ENCODE measurements at places on chromosomes 6 and 20.

GRCh38 chr6:116217069-116217468, 36.8 kb downstream of the TSPYL4 start:
- DNase-seq: no peak

- DNase-seq: no peak
Measured at GRCh38 chr20:18851629-18852028, 38.0 kb downstream of the SCP2D1 start.

DNA sequence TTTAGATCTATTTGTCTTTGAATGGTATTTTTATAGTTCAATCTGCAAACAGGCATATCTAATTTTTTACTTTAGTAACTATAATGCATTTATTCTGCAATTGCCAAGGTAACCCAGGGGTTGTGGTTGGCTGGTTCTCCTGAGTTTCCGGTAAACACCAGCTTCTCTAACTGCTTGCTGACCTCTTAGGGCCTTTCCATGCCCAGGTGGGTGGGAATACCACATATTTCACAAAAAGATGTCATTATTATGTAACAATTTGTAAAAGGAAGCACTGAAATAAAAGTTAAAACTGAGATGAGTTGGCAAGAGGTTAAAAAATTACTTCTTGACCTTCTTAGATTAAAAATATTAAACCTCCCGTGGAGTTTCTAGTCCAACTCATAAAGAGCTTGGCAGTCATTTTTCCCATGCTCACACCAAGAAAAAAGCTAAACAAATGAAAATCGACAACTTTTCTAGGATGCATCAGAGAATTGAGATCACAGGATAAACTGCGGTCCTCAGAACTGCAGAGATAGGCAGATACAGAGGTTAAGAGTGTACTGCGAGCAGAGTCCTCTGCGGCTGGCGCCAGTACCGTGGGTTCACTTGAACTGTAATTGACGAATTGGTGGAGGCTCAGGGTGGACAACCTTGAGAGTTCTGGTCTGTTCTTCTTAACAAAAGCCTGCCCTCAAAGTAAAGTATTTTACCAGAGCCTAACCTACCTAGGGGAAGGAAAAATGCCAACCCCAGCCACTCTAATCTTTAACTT, 2.2 kb upstream of the VNN1 start:
- no peak for DNase-seq

- DNase-seq: no peak
Measured at GRCh38 chr20:2402271-2402980, 21.7 kb downstream of the TGM6 start.

DNA sequence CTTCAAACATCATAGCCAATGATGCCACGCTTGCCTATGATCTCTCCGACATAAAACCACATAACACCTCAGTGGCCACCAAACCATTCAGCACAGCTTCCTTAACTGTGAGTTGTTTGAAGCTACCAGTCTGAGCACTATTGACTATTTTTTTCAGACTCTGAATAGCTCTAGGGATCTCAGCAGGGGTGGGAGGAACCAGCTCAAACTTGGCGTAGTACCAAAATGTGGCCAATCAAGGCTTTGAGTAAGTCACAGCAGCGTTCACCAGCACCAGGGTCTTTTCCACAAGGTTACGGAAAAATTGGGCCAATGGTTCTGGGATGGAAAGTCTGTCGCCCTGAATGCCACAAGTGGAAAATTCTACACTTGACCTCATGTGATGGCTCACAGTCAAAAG, 70.6 kb downstream of the SMPDL3A start:
- no peak for DNase-seq

- DNase-seq: no peak
Measured at GRCh38 chr6:53244399-53244931, 95.8 kb upstream of the GCM1 start.

- no peak for DNase-seq
Measured at GRCh38 chr6:164142322-164142721, 727.8 kb downstream of the QKI start.

DNA sequence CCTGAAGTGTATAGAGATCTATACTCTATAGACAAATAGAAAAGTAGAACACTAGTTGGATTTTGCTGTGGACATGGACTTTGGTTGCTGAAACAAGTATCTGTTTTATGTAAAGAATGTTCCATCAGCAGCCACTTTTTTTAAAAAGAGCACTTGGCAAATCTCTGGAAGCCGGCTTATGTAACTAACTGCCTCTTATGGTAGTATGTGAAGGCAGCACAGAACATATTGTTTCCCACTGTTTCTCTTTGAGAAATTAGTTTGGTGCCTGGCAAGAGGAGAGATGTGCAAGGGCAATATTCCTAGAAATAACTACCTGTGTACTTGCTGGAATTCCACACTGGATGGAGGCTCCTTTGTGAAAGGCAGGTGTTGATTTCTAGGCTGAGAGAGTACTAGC, 242.3 kb upstream of the PREP start:
- no peak for DNase-seq

GRCh38 chr6:169843991-169844390, 92.6 kb downstream of the ERMARD start:
- no peak for DNase-seq

DNA sequence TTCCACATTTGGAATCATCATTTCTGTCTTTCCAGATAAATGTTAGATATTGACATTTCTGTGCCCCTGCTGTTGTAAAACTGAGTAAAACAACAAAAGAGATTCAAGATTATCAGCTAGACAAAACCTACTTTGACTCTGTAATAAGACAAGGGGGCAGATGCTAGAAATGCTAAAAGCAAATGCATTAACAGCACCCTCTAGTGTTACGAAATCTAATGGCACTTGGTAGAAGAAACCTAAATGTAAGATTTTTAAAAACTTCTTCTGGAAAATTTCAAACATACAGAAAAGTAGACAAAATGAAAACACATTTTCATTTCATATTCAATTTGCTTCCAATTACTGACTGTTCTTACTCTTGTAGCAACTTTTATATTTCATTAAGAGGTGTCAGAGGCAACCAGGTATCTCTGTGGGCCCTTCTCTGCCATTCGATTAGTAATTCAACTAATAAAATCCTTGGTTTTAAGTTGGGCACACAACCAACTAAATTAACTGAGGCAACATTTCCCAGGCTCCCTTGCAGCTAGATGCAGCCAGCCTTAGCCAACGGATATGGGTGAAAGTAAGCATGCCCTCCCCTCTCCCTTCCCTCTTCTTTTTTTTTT, 45.0 kb downstream of the SLC23A2 start:
- DNase-seq: no peak

- DNase-seq: no peak
Measured at GRCh38 chr6:7914311-7914710, 3.7 kb upstream of the TXNDC5 start.

DNA sequence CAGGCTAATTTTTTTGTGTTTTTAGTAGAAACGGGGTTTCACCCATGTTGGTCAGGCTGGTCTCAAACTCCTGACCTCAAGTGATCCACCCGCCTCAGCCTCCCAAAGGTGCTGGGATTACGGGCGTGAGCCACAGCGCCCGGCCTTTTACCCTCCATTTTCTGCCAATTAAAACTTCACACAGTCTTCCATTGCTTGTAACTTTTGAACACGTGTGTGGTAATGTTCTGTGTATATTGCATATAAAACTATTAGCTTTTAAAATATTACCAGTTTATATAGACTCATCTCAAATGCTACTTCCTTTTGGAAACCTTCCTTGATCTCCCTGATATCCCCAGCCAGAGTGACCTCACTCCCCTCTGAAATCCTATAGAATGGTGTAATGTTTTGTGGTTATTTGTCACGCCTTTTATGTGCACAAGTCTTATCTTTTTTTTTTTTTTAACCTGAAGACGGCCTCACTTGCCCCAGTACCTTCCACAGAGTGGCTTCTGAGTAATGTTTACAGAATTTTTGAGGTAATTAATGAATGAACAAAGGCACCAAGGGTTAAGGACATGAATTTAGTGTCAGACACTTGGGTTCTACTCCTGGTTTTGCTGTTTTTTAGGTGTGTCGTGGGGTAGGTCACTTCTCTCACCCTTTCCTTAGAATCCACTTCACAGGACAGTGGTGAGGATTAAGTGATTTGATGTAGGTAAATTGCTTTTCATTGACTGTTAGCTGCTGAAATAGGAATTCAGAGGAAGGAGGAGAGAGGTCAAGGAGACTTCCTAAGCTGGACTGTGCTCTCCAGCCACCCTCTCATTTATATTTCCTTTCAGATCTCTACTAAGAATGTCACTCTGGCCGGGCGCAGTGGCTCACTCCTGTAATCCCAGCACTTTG, 11.2 kb upstream of the MMP24 start:
- DNase-seq: no peak

DNA sequence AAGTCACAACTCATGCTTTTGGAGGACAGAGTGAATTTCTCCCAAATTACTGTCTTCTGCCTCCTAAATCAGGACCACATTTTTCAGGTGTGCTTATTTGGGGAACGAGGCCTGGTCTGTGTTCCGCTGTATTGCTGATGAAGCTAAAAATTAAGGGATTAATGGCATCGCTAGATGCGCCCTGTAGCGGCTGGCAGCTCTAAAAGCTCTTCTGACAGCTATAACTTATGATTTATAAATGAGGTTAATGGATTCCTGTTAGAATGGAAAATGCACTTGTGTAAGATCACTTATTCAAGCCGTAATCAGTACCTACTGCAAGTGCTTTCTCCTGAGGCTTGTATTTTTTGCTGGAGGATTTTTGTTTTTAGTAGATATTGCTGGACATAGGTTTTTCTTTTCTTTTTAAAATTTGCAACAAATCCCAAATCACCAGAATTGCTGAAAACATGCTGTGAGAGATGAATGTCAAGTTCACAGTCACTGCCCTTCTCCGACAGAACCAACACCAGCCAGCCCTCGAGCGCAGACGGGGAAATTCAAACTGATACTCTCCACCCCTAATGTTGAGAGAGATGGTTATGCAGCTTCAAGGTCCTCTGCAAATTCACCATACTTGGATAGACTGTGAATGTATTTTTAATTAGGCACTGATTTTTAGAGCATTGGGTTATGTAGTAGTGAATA, 49.1 kb downstream of the AKAP12 start:
- peak; percentile 46 for DNase-seq

- no peak for DNase-seq
Measured at GRCh38 chr6:4903751-4904370, 100.0 kb downstream of the RPP40 start.

DNA sequence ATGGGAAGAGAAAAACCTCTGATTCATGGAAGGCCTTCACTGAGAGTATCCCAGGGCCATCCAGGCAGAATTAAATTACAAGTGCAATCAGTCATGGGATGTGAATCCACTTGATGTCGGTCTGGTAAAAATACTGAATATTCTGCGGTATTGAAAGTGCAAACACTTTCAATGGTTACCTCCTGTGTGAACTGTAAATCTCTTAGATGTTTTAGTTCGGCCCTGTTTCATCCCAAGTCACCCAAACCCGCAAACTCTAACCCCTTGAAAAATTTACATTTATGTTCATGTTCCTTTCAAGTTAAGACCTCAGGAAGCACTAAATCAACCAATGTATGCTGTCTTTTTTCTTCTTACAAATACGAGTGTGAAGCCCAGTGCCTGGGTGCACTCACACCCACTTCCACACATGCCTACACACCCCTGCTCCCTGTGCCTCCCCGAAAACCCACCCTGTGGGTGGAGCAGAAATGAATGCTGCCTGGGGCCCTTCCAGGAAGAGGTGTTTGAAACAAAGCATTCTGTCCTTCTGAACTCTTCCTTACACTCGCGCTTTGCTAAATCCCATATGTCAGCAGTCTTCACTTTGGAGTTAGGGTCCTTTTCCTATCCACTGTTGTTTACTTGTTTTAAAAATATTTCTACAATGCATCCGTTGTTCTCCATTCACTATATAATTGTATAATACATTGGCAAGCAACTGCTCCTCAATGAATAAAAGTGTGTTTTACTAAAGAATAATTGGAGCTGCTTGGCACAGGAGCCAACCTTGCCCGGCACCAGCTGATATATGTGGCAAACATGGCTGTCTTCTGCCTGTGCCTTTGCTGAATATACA, 62.7 kb downstream of the FYN start:
- DNase-seq: peak; percentile 20

- DNase-seq: no peak
Measured at GRCh38 chr6:63504777-63505384, 67.4 kb upstream of the LOC128125822 start.

GRCh38 chr6:162721404-162721687, 6.2 kb downstream of the PRKN start:
- no peak for DNase-seq

- DNase-seq: no peak
Measured at GRCh38 chr6:156906451-156906850, 129.3 kb downstream of the ARID1B start.

DNA sequence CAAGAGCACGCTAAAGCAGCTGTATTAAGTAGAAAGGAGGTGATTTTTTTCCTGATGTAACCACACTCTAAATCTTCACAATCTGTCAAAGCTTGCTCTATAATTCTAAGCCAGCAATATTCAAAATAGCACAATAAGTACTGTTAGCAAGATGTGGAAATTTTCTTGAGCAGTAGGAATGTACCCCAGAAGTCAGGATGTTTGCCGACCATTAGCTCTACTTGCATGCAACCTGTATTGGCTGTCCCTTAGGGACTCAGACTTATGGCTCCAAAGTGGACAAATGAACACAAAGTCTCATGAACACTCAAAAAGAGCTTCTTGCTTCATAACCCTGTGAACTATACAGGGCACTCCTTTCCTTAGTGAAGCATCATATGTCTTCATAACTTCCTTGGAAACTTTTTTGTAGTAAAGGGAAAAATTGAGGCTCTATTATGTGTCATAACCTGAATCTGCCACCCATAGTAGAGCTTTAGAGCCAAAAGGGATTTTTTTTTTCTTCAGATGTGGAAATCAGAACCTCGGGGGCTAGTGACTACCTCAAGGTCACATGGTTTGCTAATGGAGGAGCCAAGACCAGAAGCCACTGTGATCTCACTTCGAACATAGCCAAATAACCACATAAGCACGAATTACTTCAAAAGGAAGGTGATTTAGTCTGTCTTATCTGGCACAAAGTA, 54.5 kb downstream of the ADGRG6 start:
- DNase-seq: no peak

- no peak for DNase-seq
Measured at GRCh38 chr6:98864497-98864896, 30.1 kb downstream of the POU3F2 start.

GRCh38 chr6:128346569-128346968, 173.8 kb downstream of the PTPRK start:
- DNase-seq: no peak

GRCh38 chr6:53152576-53152975, 3.9 kb upstream of the GCM1 start:
- DNase-seq: no peak

- no peak for DNase-seq
Measured at GRCh38 chr6:35647400-35647799, 41.3 kb downstream of the FKBP5 start.

GRCh38 chr6:139430899-139431601, 56.6 kb upstream of the CITED2 start:
- DNase-seq: no peak

DNA sequence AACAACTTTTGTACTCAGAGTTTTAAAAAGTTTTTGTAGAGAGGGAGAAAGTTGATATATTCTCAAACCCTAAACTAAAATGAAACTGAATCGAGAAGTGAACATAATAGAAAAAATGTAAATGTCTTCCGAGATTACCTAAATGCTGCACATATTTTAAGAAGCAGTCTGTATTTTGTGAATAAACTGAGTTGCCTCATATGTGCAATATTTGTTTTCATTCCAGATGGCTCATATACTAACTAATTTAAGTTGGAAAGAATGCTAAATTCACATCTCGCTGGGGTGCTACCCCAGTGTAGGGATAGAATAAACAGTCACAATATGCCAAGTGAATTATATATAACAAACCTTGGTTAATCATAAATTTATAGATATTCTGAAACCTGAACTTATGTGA, 285.9 kb upstream of the THEMIS start:
- no peak for DNase-seq
